ENCODE measurements at places on chromosomes 12 and 14. TPM values are rescaled to one million over a fixed set of nuclear protein-coding genes. Genes with fewer than 3 reads are reported as not detected.

Gene GALNT9
- total RNA-seq: 5.5 TPM

Gene RPGRIP1
- total RNA-seq: not detected

Gene JKAMP
- 47.3 TPM for total RNA-seq

Gene PMEL
- total RNA-seq: not detected

Gene ADAMTS20
- not detected for total RNA-seq

- peak; percentile 13 for DNase-seq
Measured at GRCh38 chr14:32252030-32252670, 49.1 kb upstream of the RNU6-8 start.

DNA sequence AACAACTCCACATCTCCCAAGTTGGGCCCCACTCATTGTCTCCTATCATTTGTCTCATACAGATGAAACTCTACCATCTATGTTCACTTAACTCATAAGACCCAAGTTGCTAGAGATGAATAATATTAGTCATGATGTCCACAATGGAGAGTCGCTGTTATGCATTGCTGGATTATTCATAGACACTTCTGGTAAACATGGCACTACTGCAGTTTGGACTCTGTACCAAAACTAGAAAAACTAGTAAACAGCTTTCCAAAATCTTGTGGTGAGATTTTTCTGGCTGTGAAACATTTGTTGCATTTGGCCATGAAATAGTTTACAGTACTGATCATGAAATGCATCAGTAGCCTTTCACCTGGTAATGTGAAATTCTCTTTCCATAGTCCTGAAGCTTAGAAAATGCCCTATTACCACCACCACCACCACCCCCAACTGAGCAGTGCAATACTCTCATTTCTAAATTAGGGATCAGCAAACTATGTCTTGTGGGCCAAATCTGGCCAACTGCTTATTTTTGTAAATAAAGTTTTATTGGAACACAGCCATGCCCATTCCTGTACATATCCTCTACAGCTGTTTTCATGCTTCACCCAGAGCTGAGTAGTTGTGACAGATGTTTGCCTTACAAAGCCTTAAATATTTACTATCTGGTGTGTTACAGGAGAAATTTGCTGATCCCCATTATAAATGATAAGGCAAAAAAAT, 236.5 kb downstream of the DPF3 start:
- peak; percentile 77 for DNase-seq

DNA sequence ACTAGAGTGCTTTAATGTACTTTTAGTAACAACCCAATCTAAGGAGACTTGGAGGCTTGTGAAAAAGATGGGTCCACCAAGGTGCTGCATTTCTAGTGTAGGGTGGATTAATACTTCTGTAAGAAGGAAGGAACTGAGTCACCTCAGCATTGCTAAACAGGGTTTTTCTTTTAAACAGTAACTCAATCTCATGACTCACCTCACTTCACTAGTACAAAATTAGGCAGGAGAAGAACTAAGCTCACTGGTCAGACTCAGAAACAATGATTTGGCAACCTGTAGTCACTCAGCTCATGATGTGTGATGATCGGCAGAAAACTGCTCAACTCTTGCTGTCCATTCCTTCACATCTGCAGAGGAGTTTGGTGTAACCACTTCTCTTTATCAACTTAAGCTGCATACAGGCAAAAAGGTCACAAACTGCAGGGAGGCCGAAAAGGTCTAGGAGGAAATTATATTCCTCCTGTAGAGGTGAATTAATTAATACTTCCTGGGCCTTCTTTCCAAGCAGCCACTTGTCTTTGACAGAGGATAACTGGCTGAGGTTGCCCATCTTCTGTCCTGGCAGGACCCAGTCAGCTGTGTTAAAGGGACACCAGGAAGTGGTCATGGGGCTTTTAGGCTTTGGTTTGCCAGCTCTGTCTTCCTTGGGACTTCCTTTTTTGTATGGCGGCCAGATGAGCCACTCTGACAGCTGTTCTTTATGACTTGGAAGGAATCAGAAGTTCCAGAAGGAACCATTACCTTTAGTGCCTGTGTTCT, 466.9 kb downstream of the FUT8 start:
- DNase-seq: no peak

GRCh38 chr12:55019784-55020183, at the start of gene NEUROD4:
TSS of gene NEUROD4 (plus strand) at chr12:55019974. CDS start at chr12:55026440, 6,466 bp downstream.
- peak; percentile 57 for DNase-seq

DNA sequence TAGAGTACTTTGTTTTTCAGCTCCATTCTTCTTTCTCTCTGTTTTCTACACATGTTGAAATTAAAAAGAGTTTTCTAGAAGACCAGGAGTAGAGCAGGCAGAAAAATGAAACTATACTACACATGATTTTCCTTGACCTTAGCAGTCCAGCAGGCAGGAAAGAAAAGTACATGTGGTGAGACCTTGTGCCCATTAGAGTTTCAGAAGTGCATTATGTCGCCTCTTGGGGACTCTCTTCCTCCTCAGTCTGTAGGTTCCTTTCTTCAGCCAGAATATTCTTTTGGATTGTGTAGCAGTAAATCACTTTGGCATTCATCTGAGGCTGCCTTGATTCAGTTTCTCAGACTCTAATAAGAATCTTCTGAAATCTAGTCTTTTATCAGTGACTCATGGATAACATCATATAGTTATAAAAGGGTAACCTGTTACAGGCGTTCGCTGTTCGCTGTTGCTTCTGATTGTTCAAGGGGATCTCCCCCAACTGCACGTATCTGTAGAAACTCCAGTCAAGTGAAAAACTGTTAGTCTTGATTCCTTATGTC, 161.8 kb downstream of the ANO4 start:
- no peak for DNase-seq

- DNase-seq: peak; percentile 71
Measured at GRCh38 chr12:80551897-80552296, 107.9 kb downstream of the PTPRQ start.

GRCh38 chr14:104419865-104420505, 159.6 kb upstream of the C14orf180 start:
- no peak for DNase-seq

GRCh38 chr12:51851413-51852124, 3.1 kb upstream of the FIGNL2 start:
- no peak for DNase-seq

GRCh38 chr12:131428091-131428685, 282.7 kb upstream of the SFSWAP start:
- no peak for DNase-seq

DNA sequence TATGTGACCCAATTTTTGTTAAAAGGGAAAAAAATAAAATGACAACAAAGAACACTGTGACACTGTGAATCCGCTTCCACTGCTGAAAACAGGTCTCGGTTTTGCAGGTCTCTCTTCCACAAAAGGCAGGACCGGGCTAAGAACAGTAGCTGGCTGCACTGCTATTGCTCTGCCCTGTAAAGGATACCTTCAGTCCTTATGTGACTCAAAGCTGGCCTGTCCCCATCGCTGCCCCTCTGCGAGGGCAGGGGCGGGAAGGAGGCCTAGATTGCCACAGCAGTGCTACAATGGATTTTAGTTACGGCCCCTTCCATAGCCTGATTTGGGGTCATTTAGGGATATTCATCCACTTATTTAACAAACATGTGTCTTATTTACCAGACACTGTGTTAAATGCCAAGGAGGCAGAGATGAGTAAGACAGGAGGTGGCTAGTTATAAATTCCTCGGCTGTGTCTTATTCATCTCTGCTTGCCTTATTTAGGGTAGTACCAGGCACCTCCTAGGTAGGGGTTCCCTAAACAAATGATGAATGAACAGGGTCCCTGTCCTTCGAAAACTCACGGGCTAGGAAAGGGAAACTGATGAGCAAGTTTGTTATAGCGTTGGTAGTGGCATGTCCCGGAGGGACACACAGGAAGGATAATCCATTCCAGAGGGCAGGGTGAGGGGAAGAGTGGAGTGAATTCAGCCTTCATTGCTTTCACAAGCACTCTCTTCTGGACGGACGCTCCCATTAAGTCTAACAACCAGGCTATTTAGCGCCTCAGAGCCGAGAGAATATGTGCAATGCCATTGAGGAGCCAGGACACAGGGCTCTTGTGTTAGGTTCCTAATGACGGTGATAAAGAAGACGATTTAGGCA, 73.3 kb downstream of the EID3 start:
- DNase-seq: no peak

- DNase-seq: peak; percentile 3
Measured at GRCh38 chr14:99481745-99482099, 513 bp downstream of the CCNK start.

- peak; percentile 58 for DNase-seq
Measured at GRCh38 chr14:38357557-38357956, 101.7 kb upstream of the CLEC14A start.

All from MG63 (cell line).